Frontal cortex (tissue), 4 donors: ENCODE measurements at places on chromosomes 5 and 9. TPM values are rescaled to one million over a fixed set of nuclear protein-coding genes. Genes with fewer than 3 reads are reported as not detected.

Gene FRMPD1
- total RNA-seq = 0.41 TPM

Gene ANKRD31
- 0.82 TPM for total RNA-seq

Gene SPINK7
- total RNA-seq = not detected

Gene LTC4S
- 1.6 TPM for total RNA-seq

Gene CCNJL
- total RNA-seq = 0.82 TPM

Gene FOXD4L6
- total RNA-seq = 0.82 TPM

- DNase-seq = no peak
Measured at GRCh38 chr5:5460311-5460710, 37.8 kb downstream of the ICE1 start.

DNA sequence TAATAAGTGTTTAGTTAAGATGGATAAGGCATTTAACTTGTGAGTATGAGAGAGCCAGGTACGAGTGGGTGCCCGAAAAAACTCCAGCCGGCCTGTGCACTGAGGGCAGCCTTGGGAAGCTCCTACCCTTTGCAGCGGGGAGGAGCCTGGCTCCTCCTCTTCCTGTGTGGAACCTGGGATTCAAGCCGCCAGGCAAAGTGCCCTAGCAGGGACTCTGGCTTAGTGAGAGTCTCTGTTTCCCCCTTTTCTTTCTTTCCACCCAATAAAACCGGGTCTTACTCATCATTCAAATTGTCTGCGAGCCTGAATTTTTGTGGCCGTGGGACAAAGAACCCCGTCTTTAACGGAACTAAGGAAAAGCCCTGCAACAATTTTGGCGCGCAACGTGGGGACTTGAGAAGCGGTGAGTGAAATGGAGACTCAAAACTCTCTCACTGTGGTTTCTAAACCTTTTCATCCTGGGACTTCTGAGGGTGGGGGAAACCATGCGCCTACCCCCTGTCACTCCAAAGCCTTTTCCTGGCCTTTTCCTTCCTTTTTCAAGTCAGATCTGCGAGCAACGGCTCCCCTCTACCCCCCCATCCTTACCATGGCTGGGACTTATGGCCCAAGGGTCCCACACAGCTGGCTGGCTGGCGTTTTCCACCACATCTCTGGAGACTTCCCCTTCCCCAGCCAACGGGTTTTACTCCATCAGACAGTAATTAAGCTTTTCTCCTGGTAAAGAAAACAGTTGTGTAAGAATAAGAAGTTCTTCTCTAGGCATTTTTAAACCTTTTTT, 535.7 kb upstream of the ACO1 start:
- DNase-seq = no peak

- no peak for DNase-seq
Measured at GRCh38 chr5:80763873-80764647, 109.3 kb upstream of the DHFR start.

DNA sequence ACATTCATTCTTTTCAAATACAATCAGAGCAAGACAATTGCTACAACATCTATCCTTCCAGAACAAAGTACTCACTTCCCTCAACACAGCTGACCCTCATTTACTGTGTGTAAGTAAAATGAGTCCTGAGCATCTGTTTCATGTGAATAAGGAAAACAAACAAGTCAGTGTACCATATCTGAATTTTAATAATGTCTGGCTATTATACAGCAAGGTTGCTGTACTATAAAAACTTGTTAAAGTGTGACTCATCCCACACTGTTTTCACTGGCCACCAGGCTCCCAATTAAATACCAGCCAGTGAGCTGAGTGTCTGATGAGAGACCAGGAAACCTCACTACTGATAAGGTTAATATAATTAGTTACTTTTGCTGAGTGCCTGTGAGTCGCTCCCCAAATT, 339.8 kb downstream of the AGTPBP1 start:
- no peak for DNase-seq

DNA sequence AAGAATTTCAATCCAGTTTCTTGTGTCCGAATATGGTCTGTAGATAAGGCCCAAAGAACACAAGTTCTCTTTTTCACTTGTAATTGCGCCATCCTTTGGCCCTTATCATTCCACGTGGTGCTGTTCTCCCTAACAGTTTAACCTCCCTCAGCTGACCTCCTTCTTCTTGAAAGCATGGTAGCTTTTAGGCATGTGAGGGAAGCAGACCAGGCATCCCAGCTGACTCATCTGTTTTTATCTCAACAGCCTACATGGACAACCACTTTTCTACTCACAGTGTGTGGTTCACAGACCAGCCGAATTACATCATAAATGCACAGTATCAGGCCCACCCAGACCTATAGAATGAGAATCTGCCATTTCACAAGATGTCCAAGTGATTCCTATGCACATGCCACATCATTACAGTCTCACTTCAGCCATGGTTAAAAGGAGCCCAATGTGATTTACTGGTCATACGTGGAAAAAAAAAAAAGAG, 26.9 kb upstream of the PLIN2 start:
- DNase-seq = no peak

GRCh38 chr9:20224756-20225155, 397.5 kb downstream of the MLLT3 start:
- DNase-seq = no peak

- DNase-seq = no peak
Measured at GRCh38 chr5:172923539-172923938, 35.7 kb upstream of the RPL26L1 start.

- DNase-seq = no peak
Measured at GRCh38 chr5:14064841-14065240, 78.3 kb upstream of the TRIO start.
